ENCODE measurements at places on chromosomes 11 and 22.

DNA sequence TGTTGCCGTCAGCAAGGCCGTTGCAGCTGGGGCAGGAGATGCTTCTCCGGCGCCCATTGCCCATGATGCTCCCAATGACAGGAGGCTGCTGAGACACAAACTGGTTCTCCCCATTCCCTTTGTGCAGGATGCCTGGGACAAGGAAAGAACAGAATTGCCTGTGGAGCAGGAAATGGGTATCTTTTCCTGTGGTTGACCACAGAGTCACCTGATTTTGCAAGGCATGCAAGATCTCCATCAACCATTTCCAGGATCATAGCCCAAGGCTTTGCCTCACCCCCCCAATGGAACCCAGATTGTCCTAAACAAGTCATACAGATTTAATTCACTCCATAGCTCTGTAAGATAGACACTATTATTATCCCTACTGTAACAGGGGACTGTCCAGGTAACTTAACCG lies 148.1 kb upstream of the NARS2 start:
- no peak for DNase-seq

GRCh38 chr11:65266210-65266609 lies 4.4 kb downstream of the POLA2 start:
- no peak for DNase-seq

GRCh38 chr11:103661185-103661584 lies 375.3 kb upstream of the DDI1 start:
- DNase-seq: no peak

GRCh38 chr22:45341498-45341897 lies 31.8 kb downstream of the FAM118A start:
- DNase-seq: no peak

DNA sequence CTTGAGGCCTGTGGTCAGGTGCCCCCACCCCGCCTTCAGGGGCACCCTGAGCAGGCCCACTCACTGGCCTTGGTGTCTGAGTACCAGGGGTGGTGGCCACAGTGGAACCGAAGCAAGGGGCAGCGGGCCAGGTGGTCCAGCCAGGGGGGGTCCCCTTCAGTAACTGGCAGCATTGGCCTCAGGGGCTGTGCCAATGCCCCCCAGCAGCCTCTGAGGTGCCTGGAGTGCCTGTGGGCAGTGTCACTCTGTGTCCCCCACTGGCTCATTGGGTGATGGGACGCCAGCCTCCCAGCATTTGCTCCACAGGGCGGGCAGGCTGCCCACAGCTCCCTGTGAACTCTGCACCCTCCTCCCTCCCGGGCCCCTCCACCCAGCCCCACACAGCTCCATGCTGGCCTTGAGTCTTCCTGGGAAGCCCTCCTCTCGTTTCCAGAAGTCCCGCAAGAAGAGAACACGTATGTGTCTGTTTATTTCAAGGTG lies 29.5 kb upstream of the CARS1 start:
- no peak for DNase-seq

GRCh38 chr11:102216433-102217075 lies 100.7 kb upstream of the BIRC3 start:
- no peak for DNase-seq

- no peak for DNase-seq
Measured at GRCh38 chr11:65090628-65091027, 5.4 kb upstream of the VPS51 start.

DNA sequence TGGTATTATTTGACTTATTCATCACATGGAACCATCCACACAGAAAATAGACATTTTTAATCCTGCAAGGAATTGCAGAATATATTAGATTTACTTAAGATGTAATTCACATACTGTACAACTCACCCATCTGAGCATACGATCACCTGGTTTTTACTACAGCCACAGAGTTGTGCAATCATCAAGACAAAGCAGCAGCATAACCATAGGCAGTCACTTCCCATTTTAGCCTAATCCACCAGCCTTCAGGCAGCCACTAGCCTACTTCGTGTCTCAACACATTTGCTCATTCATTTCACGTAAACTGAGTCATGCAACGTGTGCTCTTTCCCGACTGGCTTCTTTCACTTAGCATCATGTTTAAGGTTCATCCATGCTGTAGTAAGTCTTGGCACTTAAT lies 23.0 kb downstream of the PIWIL3 start:
- DNase-seq: no peak

DNA sequence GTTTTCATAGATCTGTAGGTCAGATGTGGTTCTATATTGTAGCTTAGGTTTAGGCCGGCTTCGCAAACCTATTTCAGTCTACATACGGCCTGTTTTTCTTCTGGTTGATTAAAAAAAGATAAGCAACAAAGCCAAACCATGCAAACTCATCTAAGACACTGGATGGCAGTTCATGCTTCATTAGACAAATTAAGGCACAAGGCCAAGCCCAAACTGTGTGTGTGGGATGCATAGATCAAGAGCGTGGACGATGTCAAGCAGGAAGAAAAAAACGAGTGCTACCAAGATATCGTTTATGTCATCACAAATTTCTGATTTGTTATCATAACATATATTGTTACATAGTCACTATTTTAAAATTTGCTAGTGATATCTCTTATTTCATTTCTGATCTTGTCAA lies 357.6 kb upstream of the KIRREL3 start:
- no peak for DNase-seq

DNA sequence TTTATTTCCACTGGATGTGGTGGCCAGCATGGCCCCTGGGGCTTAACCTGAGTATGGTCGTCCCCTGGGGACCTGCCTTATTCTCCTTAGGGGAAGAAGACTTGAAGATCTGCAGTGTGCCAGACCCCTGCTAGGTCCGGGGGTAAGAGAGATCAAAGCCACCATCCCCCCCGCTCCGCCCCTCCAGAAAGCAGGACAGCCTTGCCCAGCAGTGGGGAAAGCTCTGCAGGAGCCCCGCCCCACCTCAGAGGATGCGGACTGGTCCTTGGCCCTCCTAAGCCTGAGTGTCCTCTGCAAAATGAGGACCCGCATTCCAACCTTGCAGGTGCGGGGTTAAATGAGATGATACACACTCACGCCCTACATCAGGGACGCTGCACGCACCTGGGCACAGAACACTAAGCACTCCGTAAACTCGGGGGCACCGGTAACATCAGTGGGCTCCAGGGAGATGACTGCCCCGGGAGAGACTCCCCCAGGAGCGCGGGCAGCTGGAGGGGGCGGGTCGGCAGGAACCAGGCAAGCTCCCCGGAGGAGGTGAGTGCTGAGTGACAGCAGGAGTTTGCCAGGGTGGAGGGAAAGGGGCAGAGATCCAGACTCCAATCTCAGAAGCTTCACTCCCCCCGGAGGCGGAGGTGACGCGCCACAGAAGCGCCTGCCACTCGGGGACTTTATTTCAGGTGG lies 564 bp upstream of the ANO1 start:
- DNase-seq: no peak

DNA sequence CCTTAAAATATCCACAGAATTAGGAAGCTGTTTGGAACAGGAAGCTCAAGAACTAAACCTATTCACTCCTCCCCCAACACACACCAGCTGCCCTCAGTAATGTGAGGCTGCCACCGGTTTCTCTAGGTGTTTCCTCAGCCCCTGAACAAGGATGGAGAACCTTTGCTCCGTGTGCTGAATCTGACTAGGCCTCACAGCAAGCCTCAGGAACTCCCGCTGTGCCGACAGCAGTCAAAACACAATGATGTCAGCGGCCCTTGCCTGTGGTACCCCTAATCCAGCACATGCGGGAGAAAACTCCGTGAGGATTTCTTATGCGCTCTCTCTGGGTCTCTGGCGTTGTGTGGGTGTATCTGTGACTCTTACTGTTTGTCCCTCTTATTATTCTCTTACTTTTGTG lies 153.3 kb downstream of the EFCAB6 start:
- DNase-seq: no peak

- no peak for DNase-seq
Measured at GRCh38 chr11:122910775-122911174, 28.2 kb downstream of the JHY start.

DNA sequence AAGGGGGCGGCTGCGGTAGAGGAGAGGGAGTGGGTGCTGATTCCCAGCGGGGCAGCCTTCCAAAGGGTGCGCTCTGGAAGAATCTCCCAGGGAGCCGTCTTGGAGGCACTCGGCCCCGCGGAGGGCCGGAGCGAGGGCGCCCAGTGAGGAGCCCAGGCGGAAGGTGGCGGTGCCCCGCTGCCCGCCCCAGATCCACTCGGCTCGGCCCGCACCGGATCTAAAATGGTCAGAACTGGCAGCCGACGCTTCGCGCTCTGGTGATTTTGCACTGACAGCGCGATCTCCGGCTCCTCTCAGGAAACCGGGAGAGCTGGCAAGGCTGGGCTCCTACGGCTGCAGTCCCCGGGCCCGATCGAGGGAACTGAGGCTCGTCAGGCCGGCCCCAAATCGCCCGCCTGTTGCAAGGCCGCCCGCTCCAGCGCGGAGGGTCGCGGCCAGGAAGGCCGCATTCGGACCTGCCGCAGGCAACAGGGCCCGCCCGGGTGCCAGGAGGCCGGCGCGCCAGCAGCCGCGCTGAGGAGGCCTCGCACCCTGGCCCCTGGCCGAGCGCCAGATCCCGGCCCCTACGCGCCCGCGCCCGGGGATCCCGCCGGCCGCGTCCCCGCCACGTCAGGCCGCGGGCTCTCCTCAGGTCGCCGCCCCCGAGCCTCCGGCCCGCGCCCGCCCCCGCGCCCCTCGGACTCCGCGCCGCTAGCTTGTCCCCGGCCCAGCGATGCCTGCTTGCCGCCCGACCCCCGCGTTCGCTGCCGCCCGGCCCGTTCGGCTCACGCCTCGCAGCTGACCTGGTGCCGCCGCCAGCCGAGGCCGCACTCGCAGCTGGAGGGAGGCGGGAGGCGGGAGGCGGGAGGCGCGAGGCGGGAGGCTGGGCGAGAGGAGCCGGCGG lies at the start of gene KLHL22:
TSS of gene KLHL22 (minus strand) at position 818 of the 883 bp plus-strand sequence. CDS start 6,584 bp downstream, outside the sequence.
- peak; percentile 70 for DNase-seq

GRCh38 chr11:95324826-95325225 lies 93.8 kb upstream of the SESN3 start:
- no peak for DNase-seq

- DNase-seq: no peak
Measured at GRCh38 chr22:39215426-39216142, 29.2 kb downstream of the PDGFB start.

GRCh38 chr11:130808541-130808940 lies 107.7 kb downstream of the SNX19 start:
- DNase-seq: no peak

GRCh38 chr11:48094643-48095339 lies 114.4 kb downstream of the PTPRJ start:
- DNase-seq: no peak

Measured in hypothalamus (tissue), 51 donors.